ENCODE measurements at places on chromosomes 11 and 22.

DNA sequence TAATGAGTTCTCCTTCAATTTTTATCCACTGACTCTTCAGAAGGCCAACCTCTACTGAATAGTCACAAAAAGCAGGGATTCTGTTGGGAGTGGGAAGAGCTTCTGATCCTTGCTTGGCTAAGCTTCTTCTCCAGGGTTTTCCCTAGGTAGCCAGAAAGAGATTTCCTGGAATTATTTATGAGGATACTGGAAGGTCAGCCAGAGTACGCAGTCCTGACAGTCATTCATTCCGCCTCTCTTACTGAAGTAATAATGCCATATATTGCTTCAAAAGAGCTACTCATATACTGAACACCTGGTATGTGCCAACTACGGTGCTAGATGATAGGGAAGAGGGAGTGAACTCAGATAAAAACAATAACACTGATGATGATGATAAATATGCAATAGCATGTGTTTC lies 116.1 kb downstream of the CCDC34 start:
- DNase-seq, result no peak

DNA sequence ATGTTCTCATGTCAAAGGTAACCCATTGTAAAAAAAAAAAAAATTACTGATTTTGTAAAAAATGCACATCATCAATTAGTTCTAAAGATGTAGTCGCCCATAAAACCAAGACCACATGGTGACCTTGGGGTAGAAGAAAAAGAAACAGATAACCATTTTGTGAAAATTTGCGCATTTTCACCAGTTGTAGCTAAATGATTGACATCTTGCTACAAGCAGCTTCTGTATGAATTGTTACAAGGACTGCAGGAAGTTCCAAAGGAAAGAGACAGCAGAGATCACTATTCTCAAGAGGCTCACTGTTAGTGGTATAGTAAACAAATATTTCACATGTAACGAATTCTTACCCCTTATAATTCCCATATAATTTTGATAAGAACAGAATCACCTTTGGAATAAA lies 48.7 kb downstream of the MAML2 start:
- DNase-seq, result no peak

- peak; percentile 74 for DNase-seq
Measured at GRCh38 chr22:30396871-30397655, at the start of gene SEC14L2. Gene SEC14L2, plus strand, starts transcription at chr22:30397018. Its CDS starts 99 bp downstream, at chr22:30397117.

DNA sequence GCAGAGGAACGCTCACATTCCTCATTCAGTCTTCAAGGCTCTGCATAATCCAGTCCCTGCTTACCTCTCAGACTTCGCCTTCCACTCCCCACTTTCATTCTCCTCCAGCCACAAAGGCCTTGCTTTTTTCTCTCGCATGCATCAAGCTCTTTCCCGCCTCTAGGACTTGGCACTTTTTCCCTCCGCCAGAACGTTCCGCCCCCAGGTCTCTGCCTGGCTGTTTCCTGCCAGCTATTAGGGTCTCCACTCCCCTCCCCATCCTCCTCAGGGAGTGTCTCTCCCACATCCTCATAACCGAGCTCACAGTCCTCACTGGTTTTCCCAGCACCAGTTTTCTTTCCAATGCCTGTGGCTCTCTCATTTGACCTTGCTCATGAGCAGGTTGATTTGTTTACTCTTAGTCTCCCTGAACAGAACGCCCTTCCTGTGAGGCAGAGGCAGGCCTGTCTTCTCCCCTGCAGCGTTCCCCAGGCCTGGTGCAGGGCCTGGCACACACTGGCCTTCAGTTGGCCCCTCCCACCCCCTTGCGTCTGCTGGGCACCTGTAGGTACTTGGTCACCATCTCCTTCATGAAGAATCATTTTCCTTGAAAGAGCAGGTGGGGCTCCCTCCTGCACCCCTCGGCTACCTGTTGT lies 75.2 kb downstream of the RTL6 start:
- DNase-seq, result no peak

DNA sequence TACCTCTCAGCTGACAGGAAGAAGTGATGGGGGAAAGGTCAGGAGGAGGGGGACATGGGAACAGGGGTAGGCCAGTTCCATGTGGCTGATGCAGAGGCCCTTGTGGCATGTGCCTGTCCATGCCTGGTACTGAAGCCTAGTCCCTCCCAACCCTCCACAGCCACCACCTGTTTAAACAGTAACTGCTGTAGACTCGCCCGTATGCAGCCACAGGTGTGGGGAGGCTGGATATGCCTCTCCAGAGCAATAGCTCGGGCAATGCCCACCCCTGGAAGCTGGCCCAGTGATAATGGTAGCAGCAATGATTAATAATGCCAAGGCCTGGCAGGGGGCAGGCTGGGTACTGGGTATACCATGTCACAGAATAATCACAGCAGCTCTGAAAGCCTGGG lies 2.3 kb downstream of the SMTN start:
- DNase-seq, result no peak

All from activated naive CD8-positive, alpha-beta T cell treated with anti-CD3 and anti-CD28 coated beads, Interleukin-2, amount 50 U/mL, for 24 hours (primary cell).